Right hindlimb (tissue), 1 donor: ENCODE measurements at places on chromosomes 2 and 18.

GRCh38 chr2:207181526-207182274, 16.0 kb upstream of the KLF7 start:
- no peak for DNase-seq

GRCh38 chr2:224190234-224190935, 151.3 kb upstream of the SERPINE2 start:
- DNase-seq = no peak

- DNase-seq = peak; percentile 2
Measured at GRCh38 chr2:239150125-239151011, 250.5 kb downstream of the HDAC4 start.

DNA sequence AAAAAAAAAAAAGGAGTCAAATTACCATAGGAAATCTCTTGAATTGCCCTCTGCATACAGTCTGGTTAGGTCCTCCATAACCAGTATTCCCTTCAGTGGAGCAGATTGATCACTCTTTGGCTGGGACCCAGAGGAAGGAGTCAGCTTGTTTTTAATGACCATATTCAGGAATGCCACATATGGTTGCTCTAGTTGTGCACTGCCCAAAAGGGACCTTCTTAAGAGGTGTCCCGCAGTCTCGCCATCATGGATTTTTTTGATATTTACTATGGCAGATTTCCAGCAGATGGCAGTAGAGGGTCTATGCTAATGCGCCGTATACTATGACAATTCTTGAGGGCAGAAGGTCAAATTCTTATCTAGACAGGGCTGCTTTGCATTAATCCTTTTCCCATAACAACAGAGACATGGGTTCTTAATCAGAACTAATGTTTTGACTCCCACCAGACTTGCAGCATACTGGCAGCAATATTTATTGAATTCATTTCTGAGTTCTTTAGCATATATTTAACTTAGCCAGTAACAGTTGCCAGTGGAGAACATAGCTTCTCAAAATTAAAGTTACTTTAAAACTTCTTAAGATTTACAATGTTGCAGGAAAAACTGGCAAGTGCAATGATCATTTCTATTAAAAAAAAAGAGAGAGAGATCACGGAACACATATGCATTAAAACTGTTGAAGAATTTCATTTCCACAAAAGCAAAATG, 31.8 kb upstream of the INPP4A start:
- DNase-seq = peak; percentile 25

DNA sequence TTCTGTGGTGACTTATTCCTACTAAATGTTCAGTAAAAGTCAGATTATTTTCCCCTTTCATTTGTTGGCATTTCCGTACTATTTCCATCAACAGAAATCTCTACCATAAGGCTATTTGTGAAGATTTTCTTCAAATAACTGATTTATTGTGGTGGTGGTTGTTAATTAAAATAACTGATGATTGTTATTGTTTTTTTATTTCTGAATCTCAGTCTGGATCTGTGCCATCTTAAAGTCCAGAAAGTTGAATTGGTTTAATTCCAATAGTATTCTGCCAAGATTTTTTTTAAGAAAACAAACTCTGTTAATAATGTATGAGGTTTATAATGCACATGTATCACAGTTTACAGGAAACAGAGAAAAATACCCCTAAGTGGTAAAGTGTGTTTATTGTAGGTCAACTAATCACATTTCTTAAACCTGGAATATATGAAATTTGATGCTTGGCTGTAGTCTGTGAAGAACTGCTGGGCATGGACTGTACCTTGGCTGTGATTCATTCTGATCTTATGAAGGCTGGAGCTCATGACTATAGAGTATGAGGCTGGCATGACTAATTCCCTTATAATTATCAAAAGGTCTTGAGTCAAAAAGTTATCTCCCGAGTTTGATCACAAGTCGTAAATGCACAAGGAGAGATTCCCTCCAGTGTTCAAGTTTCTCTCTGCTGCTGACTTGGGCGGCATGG, 134.2 kb upstream of the RND3 start:
- DNase-seq = no peak
